ENCODE measurements at places on chromosomes 3 and 15.

DNA sequence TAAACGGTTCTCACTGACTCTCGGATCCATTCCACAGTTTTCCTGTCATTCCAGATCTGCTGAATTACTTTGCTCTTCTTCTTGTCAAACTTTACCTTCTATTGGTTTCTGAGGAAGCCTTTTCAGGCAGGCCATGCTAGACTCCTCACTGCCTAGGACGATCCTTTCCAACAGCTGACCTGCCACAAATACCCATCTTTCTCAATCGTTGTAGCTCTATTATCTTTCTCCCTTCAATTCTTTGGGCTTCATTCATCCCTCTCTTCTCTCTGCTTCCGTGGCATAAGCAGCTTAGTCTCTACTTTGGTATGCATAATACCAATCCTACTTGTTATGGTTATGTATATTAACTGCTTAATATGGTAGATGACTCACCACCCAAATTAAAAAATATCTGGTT lies 421.8 kb downstream of the NLGN1 start:
- DNase-seq: no peak

GRCh38 chr3:133426721-133427120 lies 26.9 kb downstream of the BFSP2 start:
- DNase-seq: no peak

GRCh38 chr3:179196098-179196497 lies 47.9 kb downstream of the PIK3CA start:
- DNase-seq: no peak

- DNase-seq: no peak
Observed at GRCh38 chr3:188796122-188796631, 375.6 kb upstream of the TPRG1 start.

GRCh38 chr3:194399874-194400411 lies 877 bp upstream of the GP5 start:
- DNase-seq: no peak

- no peak for DNase-seq
Observed at GRCh38 chr15:78943692-78944091, 1.2 kb downstream of the CTSH start.

Measured in NCI-H446 (cell line).